ENCODE measurements at places on chromosomes 7 and 10.

- DNase-seq = no peak
Measured at GRCh38 chr7:154620141-154620755, 382.7 kb downstream of the PAXIP1 start.

DNA sequence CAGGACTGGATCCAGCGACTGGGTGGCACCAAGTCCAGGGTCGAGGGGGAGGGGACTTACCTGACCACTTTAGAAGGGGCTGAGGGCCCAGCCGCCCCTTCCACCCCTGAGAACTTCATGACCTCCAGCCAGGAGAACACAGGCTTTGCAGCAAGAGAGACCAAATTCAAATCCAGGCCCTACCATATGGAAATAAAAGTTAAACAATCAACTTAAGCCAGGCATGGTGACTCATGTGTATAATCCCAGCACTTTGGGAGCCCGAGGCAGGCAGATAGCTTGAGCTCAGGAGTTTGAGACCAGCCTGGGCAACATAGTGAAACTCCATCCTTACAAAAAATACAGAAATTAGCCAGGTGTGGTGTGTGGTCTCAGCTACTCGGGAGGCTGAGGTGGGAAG, 61.9 kb downstream of the COL13A1 start:
- no peak for DNase-seq

DNA sequence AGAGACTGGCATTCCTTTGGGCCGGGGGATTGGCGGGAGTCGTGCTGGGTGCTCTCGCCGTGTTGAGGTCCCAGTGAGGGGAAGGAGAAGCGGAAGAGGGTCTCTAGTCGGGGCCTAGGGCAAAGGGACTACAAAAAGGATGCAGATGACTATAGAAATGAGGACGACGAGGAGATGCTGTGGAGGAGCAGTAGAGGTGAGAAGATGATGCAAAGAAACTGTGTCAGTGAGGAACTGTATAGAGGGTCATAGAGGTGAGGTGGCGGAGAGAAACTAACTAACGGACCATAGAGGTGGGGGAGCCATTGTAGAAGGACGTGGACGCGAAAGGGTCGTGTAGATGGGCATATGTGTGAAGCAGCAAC, 324 bp downstream of the TWNK start:
- DNase-seq = no peak

GRCh38 chr10:43853369-43853768, 204.7 kb upstream of the ZNF32 start:
- no peak for DNase-seq

DNA sequence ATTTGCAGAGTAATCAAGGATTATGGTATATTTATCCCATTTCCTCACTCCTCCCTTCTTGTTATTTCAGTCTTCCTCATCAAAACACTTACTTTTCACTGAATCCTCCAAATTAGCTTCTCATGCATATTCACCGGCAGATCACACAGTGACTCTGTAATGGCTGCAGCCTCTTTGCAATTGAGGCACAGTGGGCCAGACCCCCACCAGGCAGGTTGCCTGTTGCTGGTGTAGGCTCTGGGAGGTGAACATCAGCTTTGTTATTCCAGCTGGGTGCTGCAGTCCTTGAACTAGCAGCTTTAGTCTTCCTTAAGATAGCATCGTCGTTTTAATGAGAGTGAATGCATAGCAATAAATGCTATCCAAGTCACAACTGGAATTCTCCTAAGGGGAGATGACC, 449.3 kb downstream of the CNTNAP2 start:
- DNase-seq = no peak

- no peak for DNase-seq
Measured at GRCh38 chr10:111482621-111483216, 405.9 kb downstream of the ADRA2A start.

GRCh38 chr10:63672491-63672890, 151.3 kb downstream of the REEP3 start:
- DNase-seq = no peak

GRCh38 chr7:149171892-149172533, 23.3 kb upstream of the ZNF282 start:
- DNase-seq = no peak

DNA sequence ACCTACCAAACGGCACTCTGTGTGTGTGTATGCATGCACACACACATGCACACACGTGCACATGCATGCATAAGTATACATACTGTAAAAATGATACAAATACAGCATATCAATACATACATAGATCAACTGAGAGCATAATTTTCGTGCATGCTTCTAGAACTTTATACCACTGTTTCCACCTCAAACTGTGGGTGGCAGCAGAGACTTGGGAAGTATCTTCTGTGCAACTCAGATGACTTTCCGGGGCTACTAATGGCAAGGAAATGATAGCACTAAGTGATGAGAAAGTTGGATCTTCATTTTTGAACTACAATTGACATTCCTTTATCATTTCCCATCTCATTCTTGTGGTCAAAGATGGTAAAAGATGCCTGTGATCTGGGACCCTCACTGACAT, 570.7 kb downstream of the REEP3 start:
- DNase-seq = no peak

GRCh38 chr7:124761164-124761715, 4.4 kb downstream of the GPR37 start:
- no peak for DNase-seq
